Activated CD4-positive, alpha-beta T cell treated with anti-CD3 and anti-CD28 coated beads, Interleukin-2, amount 50 U/mL, for 16 hours (primary cell): ENCODE measurements at places on chromosomes 4 and X.

- DNase-seq = no peak
Measured at GRCh38 chr4:11367371-11367770, 61.3 kb downstream of the HS3ST1 start.

DNA sequence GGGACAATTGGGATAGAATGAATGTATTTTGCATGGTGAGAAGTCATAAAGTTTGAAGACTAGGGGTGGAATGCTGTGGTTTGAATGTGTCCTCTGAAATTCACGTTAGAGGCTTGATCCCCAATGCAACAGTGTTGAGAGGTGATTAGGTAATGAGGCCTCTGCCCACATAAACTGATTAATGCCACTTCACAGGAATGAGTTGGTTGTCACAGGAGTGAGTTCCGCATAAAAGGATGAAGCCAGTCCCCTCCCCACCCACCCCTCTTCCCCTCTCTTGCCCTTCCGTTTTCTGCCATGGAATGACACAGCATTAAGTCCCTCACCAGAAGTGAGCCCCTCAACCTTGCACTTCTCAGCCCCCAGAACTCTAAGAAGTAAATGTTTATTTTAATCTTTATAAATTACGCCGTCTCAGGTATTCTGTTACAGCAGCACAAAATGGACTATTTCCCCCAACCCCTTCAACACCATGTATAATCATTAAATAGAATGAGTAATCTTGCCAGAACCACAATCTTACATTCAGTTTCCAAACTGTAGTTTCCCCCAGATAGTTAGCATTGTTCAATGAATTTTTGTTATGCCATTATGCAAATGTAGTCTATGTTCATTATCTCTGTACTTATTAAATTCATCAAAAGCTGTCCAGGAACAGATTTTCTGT lies 5.5 kb upstream of the MMAA start:
- no peak for DNase-seq

DNA sequence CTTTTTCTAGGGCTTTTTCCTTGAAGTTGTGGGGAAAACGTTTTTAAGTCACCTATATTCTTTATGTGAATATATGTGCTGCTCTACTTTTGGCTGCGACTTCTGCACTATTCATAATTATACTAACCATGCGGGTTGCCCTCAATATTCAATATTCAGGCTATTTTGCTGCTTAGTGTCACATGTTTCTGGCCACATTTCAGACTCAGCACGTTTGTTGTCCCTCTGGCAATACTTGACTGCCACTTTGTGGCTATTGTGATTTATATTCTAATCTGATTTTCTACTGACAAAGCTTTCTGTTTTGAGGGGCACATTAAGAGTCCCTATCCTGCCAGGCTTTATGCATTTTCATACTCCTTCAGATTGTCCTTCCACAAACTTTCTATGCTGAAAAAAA lies 63.9 kb upstream of the CT45A1 start:
- no peak for DNase-seq

- DNase-seq = no peak
Measured at GRCh38 chr4:112109360-112110058, 35.7 kb upstream of the FAM241A start.

GRCh38 chrX:115229337-115230003 lies 4.4 kb downstream of the LRCH2 start:
- DNase-seq = no peak

GRCh38 chr4:108830509-108831244 lies 67.8 kb upstream of the ETNPPL start:
- peak; percentile 83 for DNase-seq

DNA sequence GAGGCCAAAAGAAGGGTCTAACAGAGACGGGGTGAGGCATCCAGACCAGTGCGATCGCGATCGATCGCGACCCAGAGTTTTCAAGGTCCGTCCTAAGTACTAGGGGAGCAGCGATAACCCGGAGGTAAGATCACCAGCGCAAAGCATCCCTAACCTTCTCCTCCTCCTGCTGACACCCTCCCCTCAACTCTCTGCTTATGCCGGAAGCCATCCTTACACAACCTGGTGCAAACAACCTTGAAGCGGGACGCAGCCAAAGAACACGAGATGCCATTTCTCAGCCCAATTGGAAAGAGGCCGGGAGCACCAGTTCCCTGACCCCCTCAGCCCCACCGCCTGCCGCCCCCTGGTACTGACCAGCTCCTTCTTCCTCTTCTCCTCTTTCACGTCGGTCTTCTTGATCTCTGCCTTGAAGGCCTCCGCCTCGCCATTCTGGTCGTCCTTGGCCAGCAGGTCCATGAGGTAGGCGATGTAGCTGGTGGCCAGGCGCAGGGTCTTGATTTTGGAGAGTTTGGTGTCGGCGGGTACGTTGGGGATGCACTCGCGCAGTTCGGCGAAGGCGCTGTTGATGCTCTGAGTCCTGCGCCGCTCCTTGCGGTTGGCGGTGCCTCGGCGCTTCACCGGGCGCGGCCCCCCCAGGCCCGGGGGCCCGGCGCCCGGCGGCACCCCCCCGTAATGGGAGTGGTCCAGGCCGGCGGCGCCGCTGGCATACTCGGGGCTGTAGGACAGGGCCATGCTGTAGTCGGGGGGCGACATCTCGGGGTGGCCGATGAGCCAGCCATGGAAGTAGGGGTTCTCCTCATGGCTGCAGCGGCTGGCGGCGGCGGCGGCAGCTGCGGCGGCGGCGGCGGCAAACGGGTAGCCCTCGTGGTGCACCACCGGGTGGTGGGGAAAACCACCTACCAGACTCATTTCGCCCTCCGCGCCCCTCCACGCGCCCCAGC lies 1.4 kb downstream of the HAND2 start:
- no peak for DNase-seq
